ENCODE measurements at places on chromosomes 11 and 22. TPM values are rescaled to one million over a fixed set of nuclear protein-coding genes. Genes with fewer than 3 reads are reported as not detected.

DNA sequence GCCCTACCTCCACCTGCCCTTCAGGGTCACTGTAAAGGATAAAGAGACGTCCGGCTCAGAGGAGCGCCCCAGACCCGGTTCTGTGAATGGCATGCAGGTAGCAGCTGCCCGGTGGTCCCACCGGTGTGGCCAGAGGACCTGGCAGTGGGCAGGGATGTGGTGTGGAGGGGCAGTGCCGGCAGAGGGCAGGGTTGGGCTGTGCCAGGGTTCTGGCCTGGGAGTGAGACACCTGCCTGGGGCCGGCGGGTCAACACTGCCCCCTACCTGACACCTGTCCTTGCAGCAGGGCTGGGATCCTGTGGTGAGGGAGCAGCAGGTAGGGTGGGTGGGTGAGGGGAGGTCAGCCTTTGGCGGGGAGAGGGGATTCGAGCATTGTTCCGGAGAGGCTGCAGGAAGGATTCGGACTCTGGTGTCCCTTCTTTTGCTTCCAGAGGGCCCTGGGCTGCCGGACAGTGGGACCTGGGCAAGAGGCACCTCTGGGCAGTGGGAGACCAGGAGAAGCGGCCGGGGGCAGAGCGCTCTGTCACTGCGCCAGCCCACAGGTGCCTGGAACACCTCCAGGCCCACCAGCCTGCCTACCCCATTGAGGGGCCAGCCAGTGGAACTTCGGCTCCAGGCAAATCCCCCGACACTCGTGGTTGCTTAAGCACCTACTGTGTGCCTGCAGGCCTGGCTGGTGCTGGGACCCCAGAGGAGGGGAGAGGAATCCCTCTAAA, 1.6 kb upstream of the PHLDA2 start:
- peak; percentile 39 for ATAC-seq

GRCh38 chr11:31940371-31941037, 129.4 kb upstream of the PAX6 start:
- peak; percentile 91 for ATAC-seq

DNA sequence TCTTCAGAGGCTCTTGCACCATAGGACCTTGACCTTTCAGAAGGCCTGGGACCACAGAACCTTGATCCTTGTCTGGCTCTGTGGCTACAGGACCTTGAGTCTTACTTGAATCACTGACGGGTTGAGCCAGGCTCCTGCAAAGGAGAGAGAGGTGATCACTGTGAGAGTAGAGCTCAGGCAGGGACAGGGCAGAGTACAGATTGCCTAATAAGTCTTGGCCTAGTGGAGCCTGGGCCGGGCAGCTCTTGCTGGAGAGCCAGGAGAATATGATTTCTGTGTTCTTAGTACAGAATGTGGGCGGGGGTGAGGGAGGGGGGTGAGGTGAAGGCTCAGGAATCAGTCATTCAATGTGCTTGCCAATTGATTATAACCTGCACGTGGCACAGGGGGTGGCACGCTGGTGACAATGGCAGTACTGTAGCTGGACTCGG, 26.0 kb downstream of the SERPINH1 start:
- no peak for ATAC-seq

Gene SNX32
- 6.7 TPM for total RNA-seq

DNA sequence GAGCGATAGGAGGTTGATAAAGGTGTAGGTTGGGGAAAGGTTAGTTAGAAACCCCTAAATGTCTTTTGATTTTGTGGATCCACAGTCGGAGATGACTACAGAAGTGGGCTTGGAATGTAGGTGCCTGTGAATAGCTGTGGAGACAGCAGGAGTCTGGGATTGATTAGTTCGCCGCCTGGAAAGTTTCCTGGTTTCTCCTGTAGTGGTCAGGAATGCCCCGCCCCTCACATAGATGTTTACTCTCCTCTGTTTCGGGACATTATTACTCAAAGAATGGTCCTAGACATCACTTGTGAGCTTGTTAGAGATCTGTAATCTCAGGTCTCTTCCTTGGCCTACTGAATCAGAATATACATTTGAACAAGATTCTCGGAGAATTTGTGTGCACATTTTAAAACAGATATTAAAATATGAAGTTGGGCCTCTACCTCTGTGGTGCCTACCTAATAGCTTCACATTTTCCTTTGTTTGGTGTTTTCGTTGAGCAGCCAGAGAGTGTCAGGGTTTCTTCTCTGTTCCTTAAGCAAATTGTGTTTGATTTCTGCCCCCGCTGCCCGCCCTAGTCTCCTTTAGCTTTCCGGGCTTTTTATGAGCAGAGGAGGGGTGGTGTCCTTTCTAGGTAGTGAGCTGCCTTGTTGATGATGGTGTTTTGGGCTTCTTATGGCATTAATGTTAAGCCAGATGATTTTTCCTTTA, 89.4 kb downstream of the PPP6R3 start:
- no peak for ATAC-seq

Gene SYCE3
- not detected for total RNA-seq

GRCh38 chr22:37284805-37285355, 2.6 kb downstream of the CYTH4 start:
- ATAC-seq = peak; percentile 21

GRCh38 chr11:57903441-57904123, 120.1 kb upstream of the OR9Q1 start:
- ATAC-seq = no peak

GRCh38 chr11:46890665-46891064, 27.7 kb downstream of the LRP4 start:
- no peak for ATAC-seq

DNA sequence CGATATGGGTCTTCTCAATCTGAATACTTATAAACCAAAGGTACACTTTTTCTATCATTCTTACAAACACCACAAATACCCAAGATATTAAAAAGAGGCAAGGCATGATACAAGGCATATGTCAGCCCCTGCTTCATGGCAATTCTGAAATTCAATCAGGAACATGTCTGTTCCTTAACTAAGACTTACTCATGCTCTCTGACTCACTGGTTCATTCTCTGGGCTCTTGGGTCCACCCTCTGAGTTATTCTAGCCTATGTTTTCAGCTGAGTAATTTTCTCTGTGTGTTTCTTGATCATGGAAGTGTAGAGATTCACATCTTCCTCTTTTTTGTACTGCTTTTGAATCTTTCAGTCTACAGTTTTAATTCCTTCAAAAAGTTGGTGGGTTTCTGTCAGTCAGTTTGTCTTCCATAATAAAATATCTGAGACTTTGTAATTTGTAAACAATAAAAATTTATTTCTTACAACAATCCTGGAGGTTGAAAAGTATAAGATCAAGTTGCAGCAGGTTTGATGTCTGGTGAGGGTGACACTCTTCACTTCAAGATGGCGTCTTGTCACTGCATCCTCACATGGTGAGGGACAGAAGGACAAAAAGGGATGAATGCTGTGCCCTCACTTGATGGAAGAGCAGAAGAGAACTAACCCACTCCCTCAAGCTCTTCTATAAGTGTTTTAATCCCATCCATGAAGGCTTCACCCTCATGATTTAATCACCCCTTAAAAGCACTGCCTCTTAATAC, 211.7 kb downstream of the FAM76B start:
- peak; percentile 91 for ATAC-seq

GRCh38 chr22:37420686-37421467, 6.4 kb downstream of the ELFN2 start:
- peak; percentile 6 for ATAC-seq

Gene NXPE1
- 0.21 TPM for total RNA-seq

Measured in motor neuron (in vitro differentiated cells).